AG04450 (cell line): ENCODE measurements at places on chromosomes 3 and 15. TPM values are rescaled to one million over a fixed set of nuclear protein-coding genes. Genes with fewer than 3 reads are reported as not detected.

The CCDC174 gene
- polyA plus RNA-seq, result 10.0 and 13.9 TPM in 2 replicates

The EPHB3 gene
- 1.9 TPM in 2 replicates for polyA plus RNA-seq

The CA12 gene
- 55.5 and 61.4 TPM in 2 replicates for polyA plus RNA-seq

The HAPLN3 gene
- polyA plus RNA-seq, result 5.6 and 6.8 TPM in 2 replicates

The CD80 gene
- polyA plus RNA-seq, result not detected in 2 replicates

The CHRD gene
- 0.11 and 0.12 TPM in 2 replicates for polyA plus RNA-seq

The STAB1 gene
- polyA plus RNA-seq, result 0.02 TPM in 1 of 2 replicates, not detected in the other

The CMC1 gene
- 21.7 and 30.3 TPM in 2 replicates for polyA plus RNA-seq

The INKA1 gene
- 1.9 and 2.8 TPM in 2 replicates for polyA plus RNA-seq

The RLBP1 gene
- not detected in 2 replicates for polyA plus RNA-seq

The SPG21 gene
- polyA plus RNA-seq, result 85.7 and 101 TPM in 2 replicates

The SYNPR gene
- not detected in 2 replicates for polyA plus RNA-seq

The MAP2K1 gene
- 18.4 and 18.8 TPM in 2 replicates for polyA plus RNA-seq

The TMEM108 gene
- 0.52 and 0.63 TPM in 2 replicates for polyA plus RNA-seq

The MORF4L1 gene
- polyA plus RNA-seq, result 355 and 426 TPM in 2 replicates

The ALDH1A2 gene
- 0.68 and 0.77 TPM in 2 replicates for polyA plus RNA-seq

The CDCP1 gene
- polyA plus RNA-seq, result 13.6 and 17.8 TPM in 2 replicates

The NANOGP8 gene
- polyA plus RNA-seq, result 0.11 and 0.15 TPM in 2 replicates

The TM4SF18 gene
- polyA plus RNA-seq, result 0.09 TPM in 1 of 2 replicates, not detected in the other

The KIAA1143 gene
- polyA plus RNA-seq, result 14.0 and 19.6 TPM in 2 replicates

The MEX3B gene
- 6.3 TPM in 2 replicates for polyA plus RNA-seq

The NDN gene
- 57.3 and 64.8 TPM in 2 replicates for polyA plus RNA-seq

The TGM4 gene
- 0.02 and 0.12 TPM in 2 replicates for polyA plus RNA-seq

The AGBL1 gene
- not detected in 2 replicates for polyA plus RNA-seq

The CTXN2 gene
- polyA plus RNA-seq, result not detected in 2 replicates

The ANKUB1 gene
- polyA plus RNA-seq, result not detected in 2 replicates

The HRG gene
- polyA plus RNA-seq, result not detected in 2 replicates
